Stromal cell of bone marrow (primary cell): ENCODE measurements at places on chromosomes 12 and 14.

- no peak for DNase-seq
Measured at GRCh38 chr14:31269634-31270195, 62.1 kb upstream of the HECTD1 start.

DNA sequence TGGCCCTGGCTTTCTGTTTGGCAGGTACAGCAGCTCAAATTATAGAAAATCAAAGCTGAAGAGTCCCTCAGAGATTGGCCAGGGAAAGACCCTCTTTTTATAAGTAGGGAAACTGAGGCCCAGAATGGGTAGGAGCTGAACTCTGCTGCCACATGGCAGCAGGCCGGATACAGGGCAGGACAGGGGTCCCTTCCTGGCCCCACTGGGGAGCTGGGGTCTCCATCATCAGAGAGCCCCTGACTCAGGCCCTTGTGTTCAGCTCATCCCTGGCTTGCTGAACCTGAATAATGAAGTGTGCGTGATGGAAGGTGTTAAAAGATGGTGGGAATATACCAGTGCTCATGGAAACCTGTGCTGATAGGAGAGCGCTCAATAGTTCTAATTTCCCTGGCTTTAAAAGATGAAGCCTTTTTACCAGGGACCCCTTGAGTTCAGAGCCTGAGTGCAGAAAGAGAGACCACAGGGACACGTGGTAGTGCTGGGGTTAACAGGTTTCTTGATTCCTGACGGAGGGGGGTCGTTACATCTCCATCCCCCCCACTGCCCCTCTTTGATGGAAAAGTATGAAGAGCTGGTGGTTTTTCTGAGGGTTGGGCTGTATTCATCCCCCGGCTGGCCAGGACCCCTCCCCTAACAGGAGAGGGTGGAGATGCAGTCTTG, 4.4 kb downstream of the DLK1 start:
- DNase-seq = no peak

DNA sequence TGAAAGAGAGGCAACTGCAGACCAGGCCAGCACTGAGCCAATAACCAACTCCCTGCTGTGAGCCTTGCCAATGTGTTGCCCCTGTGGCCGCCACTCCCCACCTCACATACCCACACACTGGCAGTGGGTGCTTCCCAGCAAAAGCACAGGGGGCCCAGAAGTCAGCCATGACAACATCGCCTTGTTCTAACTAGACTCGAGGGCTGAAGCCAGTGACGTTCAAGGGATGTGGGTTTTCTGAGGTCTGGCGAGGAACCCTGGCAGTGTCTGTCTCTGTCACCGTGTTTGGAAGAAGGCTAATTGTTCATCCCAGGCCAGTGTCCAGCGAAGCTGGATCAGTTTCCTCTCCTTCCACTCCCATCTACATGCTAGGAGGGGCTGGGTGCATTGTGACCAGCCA, 311.8 kb upstream of the AMIGO2 start:
- no peak for DNase-seq

GRCh38 chr12:115426732-115427131, 742.8 kb upstream of the TBX3 start:
- no peak for DNase-seq

DNA sequence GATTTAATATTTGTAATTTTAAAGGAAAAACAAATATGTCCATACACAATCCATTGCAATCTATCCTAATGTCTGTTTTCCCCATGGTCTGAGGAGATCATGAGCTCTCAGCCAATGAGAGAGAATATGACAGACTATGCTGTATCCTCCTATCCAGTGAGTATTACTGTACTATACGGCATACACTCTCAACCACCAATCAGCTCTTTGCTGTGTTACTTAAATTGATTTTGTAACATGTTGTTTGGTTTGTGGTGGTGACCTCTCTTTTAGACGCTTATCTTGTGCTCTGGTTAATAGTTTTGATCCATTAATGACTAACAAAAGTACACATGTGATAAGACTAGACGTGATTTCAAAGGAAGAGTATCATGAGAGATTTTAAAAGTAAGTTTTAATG, 231.5 kb upstream of the FOXN3 start:
- DNase-seq = no peak

DNA sequence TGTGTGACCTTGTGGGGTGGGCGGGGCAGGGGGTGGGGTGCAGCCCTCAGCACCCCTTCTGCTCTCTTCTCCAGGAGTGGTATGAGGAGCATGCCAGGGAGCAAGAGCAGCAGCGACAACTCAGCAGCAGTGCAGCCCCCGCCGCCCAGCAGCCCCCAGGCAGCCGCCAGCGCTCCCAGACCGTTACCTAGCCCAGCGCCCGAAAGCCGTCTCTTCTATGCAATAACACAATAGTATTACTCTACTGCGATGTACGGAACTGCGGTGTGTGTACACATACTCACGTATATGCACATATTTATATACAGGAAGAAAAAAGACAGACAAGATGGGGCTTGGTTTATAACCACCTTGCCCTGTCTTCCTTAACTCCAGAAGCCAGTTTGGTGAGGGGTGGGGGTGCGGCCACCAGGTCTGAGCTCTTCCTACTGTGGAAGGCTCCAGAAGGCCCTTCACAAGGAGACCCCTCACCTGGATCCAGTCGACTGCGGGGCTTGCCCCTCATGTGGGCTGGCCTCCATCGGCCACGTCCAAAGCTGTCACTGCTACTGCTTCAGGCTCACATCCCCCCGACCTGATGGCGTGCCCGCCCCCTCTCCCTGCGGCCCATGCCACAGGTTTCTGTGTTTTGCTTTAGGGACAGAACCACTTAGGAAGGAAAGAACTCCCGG, 38.9 kb downstream of the SLC8B1 start:
- no peak for DNase-seq

DNA sequence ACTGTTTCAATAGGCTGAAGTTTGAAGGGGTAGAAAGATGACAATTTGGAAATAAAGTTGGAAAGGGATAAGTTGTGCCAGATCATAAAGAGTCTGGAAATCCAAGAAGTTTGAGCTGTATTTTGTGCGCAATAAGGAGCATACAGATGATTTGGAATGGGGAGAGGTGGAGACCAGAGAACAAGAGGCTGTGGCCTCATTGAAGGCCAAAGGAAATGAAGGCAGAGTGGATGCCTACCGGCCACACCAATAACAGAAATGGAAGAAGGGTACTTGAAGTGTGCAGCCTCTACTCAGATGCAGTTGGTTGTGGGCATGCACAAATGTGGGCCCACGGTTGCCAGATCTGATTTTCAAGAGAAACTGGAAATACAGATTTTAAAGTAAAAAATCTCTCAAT, 2.4 kb downstream of the IFT81 start:
- no peak for DNase-seq

- peak; percentile 78 for DNase-seq
Measured at GRCh38 chr14:57847096-57847495, 18.8 kb downstream of the SLC35F4 start.

DNA sequence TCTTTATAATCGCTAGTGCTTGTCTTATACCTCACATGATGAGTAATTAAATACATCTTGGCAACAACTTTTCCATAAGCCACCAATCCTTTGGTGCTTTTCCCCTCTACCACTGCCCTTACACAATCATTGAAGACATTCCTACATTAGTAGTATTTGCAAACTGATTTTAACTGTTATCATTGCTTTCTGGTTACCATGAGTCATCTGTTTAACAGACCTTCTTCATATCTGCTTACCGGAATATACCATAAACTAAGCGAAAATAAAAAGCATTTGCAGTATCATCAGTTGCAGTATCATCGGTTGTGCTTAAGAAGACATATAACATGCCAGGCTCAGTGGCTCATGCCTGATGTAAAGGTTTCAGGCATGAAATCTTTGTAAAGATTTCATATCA, 54.8 kb upstream of the PLEKHA5 start:
- no peak for DNase-seq

DNA sequence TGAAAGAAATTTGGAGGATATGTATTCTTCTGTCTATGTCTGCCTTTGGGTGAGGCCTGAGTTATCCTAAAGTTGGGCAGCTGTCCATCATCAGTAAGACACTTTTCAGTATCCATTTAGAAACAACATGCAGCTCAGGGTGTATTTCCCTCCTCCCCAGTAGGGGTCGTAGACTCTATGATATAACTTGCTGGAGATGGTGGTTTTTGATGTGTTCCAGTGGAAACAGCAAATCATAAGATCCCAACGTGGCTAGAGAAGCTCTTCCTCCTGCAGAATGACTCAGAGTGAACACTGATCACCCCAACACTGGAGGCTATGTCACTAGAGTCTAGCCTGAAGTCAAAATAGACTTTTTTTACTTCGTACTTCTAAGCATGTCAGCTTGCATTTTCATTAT, 331.6 kb upstream of the STXBP6 start:
- no peak for DNase-seq

DNA sequence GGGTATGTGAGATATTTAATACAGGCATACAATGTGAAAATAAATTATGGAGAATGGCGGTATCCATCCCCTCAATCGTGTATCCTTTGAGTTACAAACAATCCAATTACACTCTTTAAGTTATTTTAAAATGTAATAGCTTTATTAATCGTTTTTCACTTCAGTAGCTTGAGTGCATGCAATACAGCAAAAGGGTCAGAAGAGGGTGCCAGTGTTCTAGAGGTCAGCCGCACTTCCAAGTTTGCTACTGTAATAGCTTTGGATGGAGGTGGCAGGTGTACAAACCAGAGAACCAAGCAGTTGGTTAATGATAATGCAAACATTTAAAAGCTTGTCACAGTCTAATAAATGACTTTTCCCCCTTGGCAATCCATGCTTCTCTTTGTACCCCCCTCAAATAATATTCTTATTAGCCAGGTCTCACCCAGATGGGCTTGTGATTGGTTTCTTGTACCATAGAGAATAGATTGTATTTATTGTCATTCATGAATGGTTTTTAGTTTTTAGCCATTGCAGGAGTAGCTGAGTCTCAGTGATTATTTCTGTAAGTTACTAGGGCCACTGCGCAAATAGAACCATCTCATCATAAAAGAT, 127.0 kb downstream of the ERC1 start:
- DNase-seq = peak; percentile 46

DNA sequence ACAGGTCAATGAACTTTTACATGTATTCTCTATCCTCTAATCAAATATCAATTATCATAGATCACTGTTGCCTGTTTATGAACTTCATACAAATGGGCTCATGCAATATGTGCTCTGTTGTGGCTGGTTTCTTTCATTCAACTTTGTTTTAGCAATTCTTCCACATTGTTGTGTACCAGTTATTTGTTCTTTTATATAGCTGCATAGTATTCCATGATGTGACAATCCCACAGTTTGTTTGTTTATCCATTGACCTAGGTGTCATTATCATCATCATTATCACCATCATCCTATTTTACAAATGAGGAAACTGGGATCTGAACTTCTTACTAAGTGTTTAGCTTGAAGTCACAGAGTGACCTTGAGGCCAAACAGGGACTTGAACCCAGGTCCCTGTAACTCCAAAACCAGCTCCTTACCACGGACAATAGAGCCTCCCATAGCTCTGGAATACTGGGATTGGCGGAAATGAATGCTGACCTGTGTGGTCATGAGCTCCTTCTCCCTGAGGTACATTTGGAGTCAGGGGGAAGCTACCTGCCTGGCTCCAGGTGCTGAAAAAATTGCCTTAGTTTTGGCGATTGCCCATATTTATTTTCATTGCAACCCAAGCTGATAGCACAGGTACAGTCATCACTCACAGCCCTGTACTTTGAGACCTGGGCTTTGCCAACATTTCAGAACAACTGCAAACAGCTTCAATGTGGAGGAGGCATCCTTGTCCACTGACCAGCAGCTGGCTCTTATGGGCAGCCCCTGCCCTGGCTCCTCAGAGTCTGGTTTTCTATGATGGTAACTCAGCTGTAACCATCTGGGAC, 9.2 kb downstream of the ZFP36L1 start:
- no peak for DNase-seq

DNA sequence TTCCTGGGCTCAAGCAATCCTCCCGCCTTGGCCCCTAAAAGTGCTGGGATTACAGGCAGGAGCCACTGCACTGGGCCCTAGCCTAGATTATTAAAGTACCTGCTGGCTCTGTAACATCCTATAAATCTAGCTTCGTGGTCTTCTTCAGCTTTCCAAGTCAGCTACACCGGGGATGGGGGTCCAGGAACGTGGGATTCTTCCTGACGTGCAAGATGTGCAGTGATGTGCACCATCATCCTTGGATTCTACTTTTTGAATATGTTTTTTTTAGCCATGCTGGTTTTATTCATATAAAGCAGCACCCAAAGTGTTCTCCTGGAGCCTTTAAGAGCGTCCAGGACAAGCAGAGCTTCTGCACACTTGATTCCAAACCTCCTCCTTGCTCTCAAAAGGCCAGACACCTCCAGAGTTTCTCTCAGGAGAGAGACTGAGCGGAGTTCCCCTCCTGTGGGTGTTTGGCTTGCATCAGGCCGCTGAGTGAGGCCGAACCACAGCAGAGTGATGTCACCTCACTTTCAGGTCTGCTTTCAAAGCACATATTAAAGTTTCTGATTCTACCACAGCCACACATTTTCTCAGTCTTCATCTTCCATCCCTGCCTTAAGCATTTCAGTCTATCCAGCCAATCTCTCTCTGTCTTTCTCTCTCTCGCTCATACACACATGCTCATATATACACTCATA, 33.4 kb downstream of the VCPKMT start:
- no peak for DNase-seq

GRCh38 chr12:111424189-111424792, 18.6 kb downstream of the SH2B3 start:
- peak; percentile 41 for DNase-seq

- no peak for DNase-seq
Measured at GRCh38 chr12:54261815-54262402, 18.0 kb downstream of the CBX5 start.

GRCh38 chr14:68566075-68566474, 226.8 kb downstream of the ZFP36L1 start:
- DNase-seq = no peak
